ENCODE measurements at places on chromosomes 13 and 19. TPM values are rescaled to one million over a fixed set of nuclear protein-coding genes. Genes with fewer than 3 reads are reported as not detected.

Gene LAIR1
- not detected for total RNA-seq

Gene LSM14A
- 88.5 TPM for total RNA-seq

Gene SLC6A16
- not detected for total RNA-seq

Gene STARD13
- total RNA-seq = 24.3 TPM

Gene VSIG10L
- total RNA-seq = 3.5 TPM

Gene ZNF135
- not detected for total RNA-seq

DNA sequence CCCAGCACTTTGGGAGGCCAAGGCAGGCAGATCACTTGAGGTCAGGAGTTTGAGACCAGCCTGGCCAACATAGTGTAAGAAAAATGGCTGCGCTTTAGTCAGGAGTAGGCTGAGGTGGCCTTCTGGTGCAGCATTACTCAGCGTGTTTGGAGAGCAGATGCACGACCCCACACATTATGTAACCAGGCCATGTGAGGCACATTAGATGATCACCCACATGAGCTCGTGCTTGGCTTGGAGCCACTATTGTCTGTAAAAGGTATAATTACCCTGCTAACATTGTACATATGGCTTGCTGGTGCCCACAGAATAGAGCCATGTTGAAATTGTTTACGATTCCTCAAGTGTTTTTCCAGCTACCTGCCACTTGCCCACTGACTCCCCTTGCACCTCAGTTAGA is 24.0 kb upstream of the SCEL start:
- H3K4me1 ChIP-seq = peaks cover 49% of the 10 kb centered on the region
- H3K36me3 ChIP-seq = no peaks in the 10 kb centered on the region
- no peaks in the 10 kb centered on the region for H3K27me3 ChIP-seq

DNA sequence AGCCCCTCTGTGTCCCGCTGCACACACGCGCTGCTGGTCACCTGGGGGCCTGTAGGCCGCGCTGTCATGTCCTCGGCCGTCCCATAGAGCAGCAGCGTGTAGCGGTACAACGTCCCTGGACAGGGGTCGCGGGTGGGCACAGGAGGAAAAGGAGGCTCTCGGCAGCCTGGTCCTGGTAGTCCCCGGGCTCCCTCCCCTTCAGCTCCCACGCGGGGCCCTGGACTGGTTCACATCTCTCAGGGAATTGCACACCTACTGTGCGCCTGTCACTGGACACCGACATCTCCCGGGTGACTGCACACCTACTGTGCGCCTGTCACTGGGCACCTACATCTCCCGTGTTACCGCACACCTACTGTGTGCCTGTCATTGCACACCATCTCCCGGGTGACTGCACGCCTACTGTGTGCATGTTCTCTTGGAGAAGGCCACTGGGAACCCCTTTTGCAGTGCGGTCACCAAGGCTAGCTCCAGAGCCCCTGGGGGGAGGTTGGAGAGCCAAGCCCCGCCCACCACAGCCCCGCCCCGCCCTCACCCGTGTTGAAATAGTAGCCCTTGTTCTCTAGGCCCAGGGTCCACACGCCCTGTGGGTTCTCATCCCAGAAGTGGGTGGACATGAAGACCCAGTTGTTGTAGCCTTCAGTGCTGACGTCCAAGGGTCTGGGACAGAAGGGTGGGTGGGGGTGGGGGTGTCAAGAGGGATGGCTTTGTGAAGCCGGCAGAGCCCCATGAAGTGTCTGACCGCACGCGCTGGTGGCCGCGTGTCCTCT is 3.5 kb upstream of the C19orf25 start:
- H3K27me3 ChIP-seq = no peaks in the 10 kb centered on the region
- H3K36me3 ChIP-seq = no peaks in the 10 kb centered on the region
- H3K27ac ChIP-seq = no peak overlapping the region
- no peak for DNase-seq
- no peak overlapping the region for H3K4me3 ChIP-seq
- H3K4me1 ChIP-seq = no peaks in the 10 kb centered on the region

DNA sequence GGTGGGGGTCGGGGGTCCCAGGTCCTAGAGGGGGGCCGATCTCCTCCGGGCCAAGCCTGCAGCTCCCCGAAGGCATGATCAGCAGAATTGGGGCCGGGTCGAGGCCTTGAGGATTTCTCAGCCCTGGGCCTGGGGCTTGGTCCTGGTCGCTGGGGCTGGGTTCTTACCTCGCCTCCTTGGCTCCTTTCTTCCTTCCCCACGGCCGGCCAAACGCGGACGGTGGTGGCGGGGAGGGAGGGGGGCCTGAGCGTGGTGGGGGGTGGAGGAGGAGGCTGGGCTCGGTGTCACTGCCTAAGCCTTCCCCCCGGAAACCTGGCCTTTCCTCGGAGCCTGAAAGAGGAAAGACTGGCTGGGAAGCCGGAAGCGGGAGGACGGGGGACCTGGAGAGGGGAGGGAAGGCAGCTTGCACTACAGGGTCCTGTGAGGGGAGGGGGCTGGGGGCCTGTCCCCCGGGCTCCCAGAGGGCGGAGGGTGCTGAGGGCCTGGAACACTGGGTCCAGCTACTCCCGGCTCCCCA is at the start of gene ZNF579:
Gene ZNF579 (minus strand): TSS at position 221 of the 517 bp plus-strand sequence. CDS start 1,209 bp downstream, outside the sequence.
- peak within 1 kb of the TSS; percentile 93 for H3K4me3 ChIP-seq
- peak within 1 kb of the TSS; percentile 60 for H3K27ac ChIP-seq
- DNase-seq = peak; percentile 92
- H3K27me3 ChIP-seq = no peaks in the 10 kb centered on the region
- peaks cover 6% of the 10 kb centered on the region for H3K4me1 ChIP-seq
- no peaks in the 10 kb centered on the region for H3K36me3 ChIP-seq

GRCh38 chr13:106232681-106233080 is 302.8 kb downstream of the EFNB2 start:
- no peak overlapping the region for H3K27ac ChIP-seq
- H3K4me3 ChIP-seq = no peak overlapping the region
- no peaks in the 10 kb centered on the region for H3K36me3 ChIP-seq
- peaks cover 5% of the 10 kb centered on the region for H3K4me1 ChIP-seq
- no peaks in the 10 kb centered on the region for H3K27me3 ChIP-seq

- H3K27ac ChIP-seq = no peak overlapping the region
- no peak for DNase-seq
- no peak overlapping the region for H3K4me3 ChIP-seq
- no peaks in the 10 kb centered on the region for H3K36me3 ChIP-seq
Observed at GRCh38 chr13:21882766-21883165, 211.9 kb downstream of the FGF9 start.

DNA sequence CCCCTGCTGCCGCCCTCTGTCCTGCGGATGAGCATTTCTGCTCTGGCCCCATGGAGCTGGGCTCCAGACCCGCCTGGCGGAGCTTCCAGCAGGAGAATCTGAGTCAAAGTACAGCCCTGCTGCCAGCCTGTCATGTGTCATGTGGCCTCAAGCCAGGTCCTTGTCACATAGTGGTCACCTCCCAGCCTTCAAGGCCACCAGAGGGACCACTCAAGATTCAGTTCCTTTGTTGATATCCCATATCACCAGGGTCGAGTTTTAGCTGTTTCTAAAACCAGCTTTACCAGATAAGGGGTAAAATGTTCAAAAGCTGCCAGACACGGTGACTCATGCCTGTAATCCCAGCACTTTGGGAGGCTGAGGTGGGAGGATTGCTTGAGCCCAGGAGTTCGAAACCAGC is 13.4 kb downstream of the THOP1 start:
- DNase-seq = peak; percentile 14
- no peak overlapping the region for H3K27ac ChIP-seq
- H3K4me1 ChIP-seq = no peaks in the 10 kb centered on the region
- no peak overlapping the region for H3K4me3 ChIP-seq

DNA sequence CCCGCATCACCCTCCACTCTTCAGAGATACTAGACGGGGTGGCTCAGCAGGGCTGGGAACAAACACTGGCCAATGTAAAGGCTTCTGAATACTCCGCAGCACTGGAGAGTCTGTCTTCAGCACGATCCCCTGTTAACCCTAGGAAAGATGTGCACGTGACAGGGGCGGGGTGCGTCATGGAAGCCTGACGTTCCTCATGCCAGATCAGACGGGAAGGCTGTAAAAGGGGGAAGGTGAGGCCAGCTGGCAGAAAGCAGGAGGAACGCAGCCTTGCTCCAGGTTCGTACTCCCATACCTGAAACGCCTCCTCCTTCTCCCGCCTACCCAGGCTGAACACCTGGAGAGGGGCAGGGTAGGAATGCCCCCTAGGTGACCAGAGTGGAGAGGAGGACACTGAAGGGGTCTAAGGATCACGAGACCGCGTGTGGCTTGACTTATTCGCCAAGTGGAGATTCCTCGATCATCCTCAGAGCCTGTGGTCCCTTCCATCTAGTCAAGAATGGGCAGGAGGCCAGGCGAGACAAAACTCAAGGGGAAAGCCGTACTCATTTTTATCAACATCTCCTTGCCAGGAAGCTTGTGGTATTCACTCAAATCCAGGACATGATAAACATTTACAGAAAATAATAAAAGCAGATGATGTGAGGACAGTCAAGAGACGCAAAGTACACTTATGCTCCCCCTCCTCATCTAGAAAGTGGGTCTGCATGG is 18.2 kb upstream of the FFAR2 start:
- DNase-seq = no peak
- H3K27ac ChIP-seq = no peak overlapping the region
- no peaks in the 10 kb centered on the region for H3K36me3 ChIP-seq
- no peak overlapping the region for H3K4me3 ChIP-seq

DNA sequence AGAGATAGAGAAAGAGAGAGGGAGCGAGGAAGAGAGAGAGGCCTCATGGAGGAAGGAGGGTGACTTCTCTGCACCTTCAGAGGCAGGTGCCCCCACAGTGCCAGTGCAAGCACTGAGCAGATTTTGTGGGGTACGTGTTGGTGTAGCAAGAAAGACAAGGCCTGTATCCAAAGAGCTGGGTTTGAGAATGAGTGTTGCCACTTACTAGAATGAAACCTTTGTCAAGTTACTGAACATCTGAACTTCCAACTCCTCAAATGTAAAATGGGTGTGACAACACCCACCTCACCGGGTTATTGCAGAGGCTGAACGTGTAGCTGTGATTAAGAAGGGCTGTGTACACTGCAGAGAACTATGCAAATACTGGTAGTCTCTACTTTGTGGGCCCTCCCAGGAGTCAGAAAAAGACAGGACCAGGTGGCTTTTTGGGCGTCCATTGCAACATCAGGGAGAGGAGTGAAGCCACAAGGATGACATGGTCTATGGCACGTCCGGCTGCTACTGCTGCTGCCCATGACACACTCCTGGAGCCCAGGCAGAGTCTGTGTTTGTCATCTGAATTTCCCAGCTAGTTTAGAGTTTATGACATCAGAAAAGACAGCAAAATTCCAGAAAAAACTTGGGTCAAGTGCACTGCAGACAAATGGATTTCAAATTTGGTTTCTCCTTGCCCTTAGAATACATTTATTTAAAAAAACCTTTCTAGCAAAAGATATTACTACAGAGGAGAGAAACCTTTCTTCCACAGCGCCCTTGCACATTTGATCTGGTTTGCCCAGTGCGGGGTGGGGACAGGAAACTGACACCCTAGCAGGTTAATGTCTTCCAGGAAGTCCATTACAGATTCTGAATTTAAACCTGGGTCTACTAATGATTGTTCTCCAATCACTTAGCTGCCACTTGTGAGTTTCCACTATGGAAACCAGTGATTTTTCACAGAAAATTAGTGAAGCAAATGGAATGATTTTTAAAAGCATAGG is 54.0 kb upstream of the ATP12A start:
- no peak overlapping the region for H3K27ac ChIP-seq
- no peaks in the 10 kb centered on the region for H3K36me3 ChIP-seq
- DNase-seq = no peak
- no peaks in the 10 kb centered on the region for H3K4me1 ChIP-seq
- no peak overlapping the region for H3K4me3 ChIP-seq

- H3K4me1 ChIP-seq = peaks cover 12% of the 10 kb centered on the region
- H3K27ac ChIP-seq = no peak overlapping the region
Observed at GRCh38 chr19:55598034-55598433, 1.3 kb downstream of the FIZ1 start.

- no peaks in the 10 kb centered on the region for H3K36me3 ChIP-seq
- no peaks in the 10 kb centered on the region for H3K4me1 ChIP-seq
- DNase-seq = no peak
- no peak overlapping the region for H3K4me3 ChIP-seq
Observed at GRCh38 chr13:51827254-51827653, 17.7 kb downstream of the TMEM272 start.

DNA sequence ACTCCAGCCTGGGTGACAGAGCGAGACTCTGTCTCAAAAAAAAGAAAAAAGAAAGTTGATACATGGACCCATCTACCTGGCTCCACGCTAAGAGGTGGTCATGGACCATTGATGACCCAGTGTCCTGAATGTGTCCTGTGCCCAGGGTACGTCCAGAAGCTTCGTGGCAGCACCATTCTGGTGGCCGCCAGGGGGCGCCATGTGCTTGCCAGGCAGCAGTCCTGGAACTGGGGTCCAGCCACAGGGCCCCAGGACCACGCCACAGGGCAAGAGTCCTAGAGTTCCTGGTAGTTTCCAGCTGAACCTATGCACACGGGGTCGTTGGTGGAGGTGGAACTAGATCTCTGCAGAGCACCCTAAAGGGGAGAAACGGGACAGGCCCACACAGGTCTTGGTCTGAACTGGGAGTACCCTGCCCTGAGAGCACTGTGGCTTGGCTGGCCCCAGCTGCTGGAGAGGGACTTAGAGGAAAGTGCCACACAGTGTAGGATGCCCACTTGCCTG is 19.9 kb upstream of the FBXO27 start:
- no peak overlapping the region for H3K4me3 ChIP-seq
- DNase-seq = peak; percentile 64
- H3K27ac ChIP-seq = no peak overlapping the region

DNA sequence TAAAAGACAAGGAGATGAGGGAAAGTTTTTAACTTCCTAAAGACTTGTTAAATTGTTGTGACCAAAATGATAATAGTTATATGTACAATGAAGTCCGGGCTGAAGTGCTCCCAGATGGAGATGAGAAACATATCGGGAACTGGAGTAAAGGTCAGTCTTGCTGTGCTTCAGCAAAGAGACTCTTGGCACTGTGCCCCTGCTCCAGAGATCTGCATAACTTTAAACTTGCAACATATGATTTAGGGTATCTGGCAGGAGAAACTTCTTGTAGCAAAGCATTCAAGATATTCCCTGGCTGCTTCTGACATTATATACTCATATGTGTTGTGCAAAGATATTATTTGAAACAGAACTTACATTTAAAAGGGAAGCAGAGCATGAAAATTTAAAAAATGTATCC is 786.6 kb upstream of the SLITRK6 start:
- no peaks in the 10 kb centered on the region for H3K27me3 ChIP-seq
- no peaks in the 10 kb centered on the region for H3K4me1 ChIP-seq
- no peak overlapping the region for H3K27ac ChIP-seq

GRCh38 chr19:3665681-3666544 is 34.4 kb downstream of the PIP5K1C start:
- DNase-seq = peak; percentile 26
- no peaks in the 10 kb centered on the region for H3K36me3 ChIP-seq
- no peaks in the 10 kb centered on the region for H3K27me3 ChIP-seq
- H3K4me1 ChIP-seq = no peaks in the 10 kb centered on the region

GRCh38 chr19:40150170-40150569 is 41.1 kb upstream of the MAP3K10 start:
- no peaks in the 10 kb centered on the region for H3K27me3 ChIP-seq
- H3K4me1 ChIP-seq = peaks cover 10% of the 10 kb centered on the region
- H3K27ac ChIP-seq = no peak overlapping the region
- DNase-seq = no peak

DNA sequence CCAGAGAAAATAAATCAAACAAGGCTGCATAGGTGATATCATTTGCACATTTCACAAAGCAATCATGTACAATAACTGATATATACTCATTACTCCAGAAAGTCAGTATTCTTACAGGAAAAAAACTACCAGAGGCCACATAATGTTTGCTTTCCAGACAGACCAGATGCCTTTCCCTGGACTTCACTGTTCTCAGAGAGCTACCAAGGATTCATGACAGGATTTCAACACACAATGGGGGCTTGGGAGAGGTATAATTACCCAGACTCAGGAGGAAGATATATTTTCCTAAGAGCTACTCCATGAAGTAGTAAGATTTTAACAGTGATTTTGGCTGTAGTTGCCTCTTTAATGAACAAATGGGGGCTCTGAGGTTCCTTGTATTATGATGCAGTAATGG is 110.0 kb downstream of the FOXO1 start:
- no peaks in the 10 kb centered on the region for H3K27me3 ChIP-seq
- H3K27ac ChIP-seq = no peak overlapping the region
- no peak for DNase-seq
- no peak overlapping the region for H3K4me3 ChIP-seq
